ENCODE measurements at places on chromosomes 5 and 9. TPM values are rescaled to one million over a fixed set of nuclear protein-coding genes. Genes with fewer than 3 reads are reported as not detected.

Gene RASGRF2
- 0.94 TPM for total RNA-seq

Gene ACTBL2
- not detected for total RNA-seq

Gene PCDHGC5
- 5.3 TPM for total RNA-seq

DNA sequence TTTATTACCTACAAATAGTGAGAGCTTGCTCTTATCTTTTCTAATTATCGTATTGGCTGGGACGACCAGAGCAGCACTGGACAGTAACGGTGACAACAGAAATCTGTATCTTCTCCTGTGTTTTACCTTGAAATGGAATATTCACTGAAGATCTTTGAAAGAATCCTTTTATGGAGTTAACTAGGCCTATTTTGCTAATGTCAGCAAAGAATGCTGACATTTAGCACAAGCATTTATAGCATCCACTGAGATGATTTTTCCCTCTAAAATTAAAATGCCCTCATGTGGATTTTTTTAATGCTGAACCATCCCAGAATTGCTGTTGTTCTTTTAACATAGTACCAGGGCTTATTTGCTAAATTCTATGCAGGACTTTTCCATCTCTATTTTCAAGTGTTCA lies 59.4 kb downstream of the ROR2 start:
- peaks cover 7% of the 10 kb centered on the region for H3K27me3 ChIP-seq
- H3K36me3 ChIP-seq = no peaks in the 10 kb centered on the region
- no peak for DNase-seq
- no peak overlapping the region for H3K27ac ChIP-seq
- no peak overlapping the region for H3K4me3 ChIP-seq

GRCh38 chr5:157548513-157549282 lies 26.9 kb downstream of the ADAM19 start:
- peaks cover 43% of the 10 kb centered on the region for H3K36me3 ChIP-seq
- peaks cover 79% of the 10 kb centered on the region for H3K4me1 ChIP-seq
- H3K27me3 ChIP-seq = 0 out of 2 replicates have a peak, but pooled peaks cover 3% of the 10 kb centered on the region

- no peak for DNase-seq
- H3K4me3 ChIP-seq = no peak overlapping the region
- H3K27me3 ChIP-seq = no peaks in the 10 kb centered on the region
- H3K27ac ChIP-seq = no peak overlapping the region
These were observed 24.6 kb downstream of the TTF1 start for GRCh38 chr9:132381966-132382541.

DNA sequence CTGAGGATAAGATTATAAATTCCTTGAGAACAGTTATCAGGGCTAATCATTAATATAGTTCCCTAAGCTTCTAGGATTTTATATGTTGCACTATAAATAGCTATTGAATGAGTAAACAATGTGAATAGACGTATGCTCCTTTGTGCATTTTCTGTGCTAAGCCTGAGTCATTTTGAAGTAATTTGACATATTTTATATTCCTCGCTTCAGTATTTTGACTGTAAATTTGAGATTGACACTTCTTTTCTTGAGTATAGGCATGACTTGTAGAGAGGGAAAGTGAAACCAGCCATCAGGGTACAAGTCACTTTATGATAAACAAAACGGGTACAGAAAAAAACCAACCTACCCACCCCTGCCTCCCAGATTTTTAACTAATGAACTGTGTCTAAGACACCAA lies 367.7 kb upstream of the PRR16 start:
- peak; percentile 41 for DNase-seq
- H3K27me3 ChIP-seq = no peaks in the 10 kb centered on the region
- no peaks in the 10 kb centered on the region for H3K36me3 ChIP-seq

GRCh38 chr5:137344723-137345322 lies 154.3 kb downstream of the SPOCK1 start:
- no peaks in the 10 kb centered on the region for H3K36me3 ChIP-seq
- H3K27ac ChIP-seq = no peak overlapping the region
- H3K4me1 ChIP-seq = peaks cover 27% of the 10 kb centered on the region
- H3K27me3 ChIP-seq = peaks cover 2% of the 10 kb centered on the region
- no peak overlapping the region for H3K4me3 ChIP-seq

DNA sequence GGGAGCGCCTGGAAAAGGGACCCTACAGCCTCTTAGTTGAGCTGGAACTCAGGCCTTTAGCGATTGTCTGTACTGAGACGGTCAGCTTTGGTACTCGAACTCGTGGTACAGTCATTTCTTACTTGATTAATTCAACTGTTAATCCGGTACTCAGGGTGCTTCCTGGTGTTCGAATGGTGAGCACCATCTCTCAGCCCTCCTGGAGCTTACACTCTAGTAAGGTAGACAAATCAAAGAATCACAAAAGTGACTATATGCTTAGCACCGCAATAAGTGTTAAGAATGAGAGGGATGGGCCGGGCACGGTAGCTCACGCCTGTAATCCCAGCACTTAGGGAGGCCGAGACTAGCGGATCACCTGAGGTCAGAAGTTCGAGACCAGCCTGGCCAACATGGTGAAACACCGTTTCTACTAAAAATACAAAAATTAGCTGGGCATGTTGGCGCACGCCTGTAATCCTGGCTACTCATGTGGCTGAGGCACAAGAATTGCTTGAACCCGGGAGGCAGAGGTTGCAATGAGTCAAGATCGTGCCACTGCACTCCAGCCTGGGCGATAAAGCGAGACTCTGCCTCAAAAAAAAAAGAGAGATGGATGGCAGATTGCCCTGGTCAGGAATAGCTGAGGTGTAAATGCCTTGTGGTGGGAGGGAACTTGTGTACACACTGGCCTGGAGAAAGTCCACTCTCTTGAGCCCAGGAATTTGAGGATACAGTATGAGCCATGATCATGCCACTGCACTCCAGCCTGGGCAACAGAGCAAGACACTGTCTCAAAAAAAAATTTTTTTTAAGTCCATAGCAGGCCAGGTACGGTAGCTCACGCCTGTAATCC lies 981 bp downstream of the TCOF1 start:
- H3K27me3 ChIP-seq = no peaks in the 10 kb centered on the region
- H3K27ac ChIP-seq = peak overlapping the region; percentile 76
- H3K4me1 ChIP-seq = peaks cover 16% of the 10 kb centered on the region
- no peak for DNase-seq

DNA sequence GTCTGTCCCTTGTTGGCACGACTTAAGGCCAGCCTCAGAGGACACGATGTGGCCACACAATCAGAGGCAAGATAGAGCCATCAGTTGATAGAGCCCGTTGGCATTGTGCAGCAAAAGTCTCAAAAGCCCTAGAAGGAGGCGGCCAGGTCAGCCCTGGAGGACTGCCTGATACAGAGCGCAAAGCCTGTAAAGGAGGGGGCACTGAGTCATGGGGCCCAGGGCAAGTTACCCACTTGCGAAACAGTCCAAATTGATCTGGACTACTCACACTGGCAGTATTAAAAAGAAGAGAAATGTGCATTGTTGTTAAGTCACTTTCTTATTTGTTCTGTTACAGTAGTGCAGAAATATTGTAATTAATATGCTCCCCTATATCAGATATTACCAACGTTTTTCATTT lies 51.5 kb downstream of the KLF9 start:
- H3K4me1 ChIP-seq = peaks cover 13% of the 10 kb centered on the region
- no peaks in the 10 kb centered on the region for H3K36me3 ChIP-seq
- no peak for DNase-seq
- H3K27ac ChIP-seq = no peak overlapping the region
- H3K27me3 ChIP-seq = no peaks in the 10 kb centered on the region
